Glutamatergic neuron (in vitro differentiated cells): ENCODE measurements at places on chromosomes 4 and X.

DNA sequence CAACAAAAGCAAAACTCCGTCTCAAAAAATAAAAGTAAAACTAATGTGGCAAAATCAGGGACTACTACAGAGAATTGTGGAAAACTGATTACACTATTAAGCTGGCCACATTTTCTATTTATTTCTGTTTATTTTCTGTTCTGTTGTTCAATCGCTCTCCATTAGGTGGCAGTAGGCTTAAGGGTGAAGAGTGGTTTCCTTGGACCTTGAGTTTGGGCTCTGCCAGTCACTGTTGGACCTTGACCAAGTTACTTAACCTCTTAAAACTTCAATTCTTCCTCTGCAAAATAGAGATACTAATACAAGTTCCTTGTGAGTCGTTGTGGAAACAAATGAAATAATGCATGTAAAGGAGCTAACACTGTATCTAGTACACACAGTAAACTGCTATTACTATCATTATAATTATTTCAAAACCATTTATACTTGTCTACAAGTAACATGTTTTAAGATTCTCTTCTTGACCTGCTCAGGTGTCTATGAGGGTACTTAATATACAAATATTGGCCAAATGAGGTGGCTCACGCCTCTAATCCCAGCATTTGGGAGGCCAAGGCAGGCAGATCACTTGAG lies 15.2 kb downstream of the HSD17B11 start:
- H3K27ac ChIP-seq = no peak overlapping the region
- no peak overlapping the region for H3K4me3 ChIP-seq
- no peaks in the 10 kb centered on the region for H3K36me3 ChIP-seq
- no peak for DNase-seq
- H3K4me1 ChIP-seq = no peaks in the 10 kb centered on the region
- no peaks in the 10 kb centered on the region for H3K27me3 ChIP-seq

DNA sequence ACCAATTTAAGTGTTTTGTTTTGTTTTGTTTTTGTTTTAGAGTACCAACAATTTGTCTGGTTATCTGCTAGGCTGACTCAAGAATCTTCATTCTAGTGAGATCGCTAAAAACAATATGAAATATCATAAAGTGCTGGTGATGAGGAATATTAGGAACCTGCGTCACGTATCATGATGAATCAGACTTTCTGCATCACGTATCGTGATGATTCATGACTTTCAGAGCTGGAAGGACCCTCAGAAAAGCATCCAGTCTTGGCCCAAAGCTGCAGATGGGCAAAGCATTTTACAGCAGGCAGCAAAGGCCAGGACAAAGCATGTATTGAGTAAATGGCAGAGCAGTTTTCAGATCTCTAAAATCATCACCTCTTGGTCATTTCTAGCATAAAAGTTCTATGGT lies 278.0 kb upstream of the BOD1L1 start:
- DNase-seq = no peak
- no peak overlapping the region for H3K4me3 ChIP-seq
- no peaks in the 10 kb centered on the region for H3K36me3 ChIP-seq
- H3K27me3 ChIP-seq = no peaks in the 10 kb centered on the region
- H3K27ac ChIP-seq = no peak overlapping the region

- no peak overlapping the region for H3K4me3 ChIP-seq
- no peak overlapping the region for H3K27ac ChIP-seq
- H3K27me3 ChIP-seq = no peaks in the 10 kb centered on the region
- H3K36me3 ChIP-seq = no peaks in the 10 kb centered on the region
- DNase-seq = no peak
These were observed 18.5 kb downstream of the PJA1 start for GRCh38 chrX:69146739-69147138.

- no peak overlapping the region for H3K4me3 ChIP-seq
- DNase-seq = no peak
- peaks cover 5% of the 10 kb centered on the region for H3K27me3 ChIP-seq
- no peaks in the 10 kb centered on the region for H3K4me1 ChIP-seq
These were observed 54.1 kb downstream of the TLR10 start for GRCh38 chr4:38728631-38729141.
